ENCODE measurements at places on chromosomes 6 and 20. TPM values are rescaled to one million over a fixed set of nuclear protein-coding genes. Genes with fewer than 3 reads are reported as not detected.

DNA sequence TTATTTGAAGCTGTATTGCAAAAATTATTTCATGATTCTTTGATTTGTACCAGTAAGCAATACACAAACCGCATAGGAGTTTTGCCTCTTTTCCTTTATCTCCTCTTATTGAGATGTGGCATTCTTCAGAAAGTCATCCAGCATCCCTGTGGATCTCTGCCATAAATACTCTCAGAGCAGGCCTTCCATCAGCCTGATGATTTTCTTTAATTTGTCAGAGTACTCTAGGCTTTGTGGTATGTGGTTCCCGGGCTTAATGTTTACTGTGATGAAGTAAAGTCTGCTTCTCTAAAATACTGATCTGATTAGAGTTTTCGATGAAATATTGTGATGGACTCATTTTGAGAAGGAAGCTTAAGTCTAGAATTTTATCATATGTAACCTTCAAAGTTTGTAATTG lies 31.1 kb upstream of the SLC35D3 start:
- no peaks in the 10 kb centered on the region for H3K36me3 ChIP-seq
- no peak overlapping the region for H3K27ac ChIP-seq
- no peaks in the 10 kb centered on the region for H3K27me3 ChIP-seq
- H3K4me1 ChIP-seq, result peaks cover 5% of the 10 kb centered on the region

GRCh38 chr20:48904566-48905296 lies 16.8 kb upstream of the ARFGEF2 start:
- no peak overlapping the region for H3K4me3 ChIP-seq
- no peaks in the 10 kb centered on the region for H3K36me3 ChIP-seq
- no peak overlapping the region for H3K27ac ChIP-seq
- H3K27me3 ChIP-seq, result no peaks in the 10 kb centered on the region
- DNase-seq, result peak; percentile 39
- H3K4me1 ChIP-seq, result no peaks in the 10 kb centered on the region

DNA sequence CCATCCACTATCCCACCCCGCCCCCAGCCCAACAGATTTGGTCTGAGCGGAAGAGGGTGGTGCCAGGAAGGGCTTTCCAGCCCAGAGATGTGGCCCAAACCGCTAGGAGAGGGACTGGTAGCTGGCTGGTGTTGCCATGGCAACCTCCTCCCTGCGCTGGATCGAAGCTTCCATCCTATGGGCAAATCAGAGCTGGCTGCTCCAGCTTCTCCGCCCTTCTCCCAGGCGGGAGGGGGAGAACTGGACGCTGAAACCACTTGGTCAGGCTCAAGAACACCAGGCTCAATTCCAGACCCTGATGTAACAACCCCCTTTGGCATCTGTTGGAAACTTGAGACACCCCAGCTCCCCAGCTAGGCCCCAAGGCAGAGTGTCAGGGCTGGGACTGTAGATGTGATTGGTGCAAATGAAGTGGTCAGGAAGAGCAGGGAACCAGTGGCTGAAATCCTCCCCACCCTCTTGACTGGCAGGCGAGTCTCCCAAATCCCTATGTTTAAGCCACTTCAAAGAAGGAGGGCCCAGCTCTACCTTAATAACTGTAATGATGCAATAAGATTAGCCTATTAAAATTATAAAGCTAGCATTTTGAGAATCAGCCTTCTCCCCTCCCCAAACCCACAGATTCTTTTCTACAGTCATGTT lies 4.2 kb downstream of the RIMS4 start:
- H3K36me3 ChIP-seq, result no peaks in the 10 kb centered on the region
- DNase-seq, result no peak
- H3K27ac ChIP-seq, result no peak overlapping the region
- H3K4me3 ChIP-seq, result no peak overlapping the region
- H3K4me1 ChIP-seq, result no peaks in the 10 kb centered on the region

GRCh38 chr20:43450841-43451799 lies 6.6 kb upstream of the SRSF6 start:
- no peaks in the 10 kb centered on the region for H3K36me3 ChIP-seq
- peaks cover 10% of the 10 kb centered on the region for H3K4me1 ChIP-seq
- H3K4me3 ChIP-seq, result no peak overlapping the region
- H3K27me3 ChIP-seq, result no peaks in the 10 kb centered on the region
- no peak overlapping the region for H3K27ac ChIP-seq

Gene PKHD1
- total RNA-seq, result 0.04 TPM

DNA sequence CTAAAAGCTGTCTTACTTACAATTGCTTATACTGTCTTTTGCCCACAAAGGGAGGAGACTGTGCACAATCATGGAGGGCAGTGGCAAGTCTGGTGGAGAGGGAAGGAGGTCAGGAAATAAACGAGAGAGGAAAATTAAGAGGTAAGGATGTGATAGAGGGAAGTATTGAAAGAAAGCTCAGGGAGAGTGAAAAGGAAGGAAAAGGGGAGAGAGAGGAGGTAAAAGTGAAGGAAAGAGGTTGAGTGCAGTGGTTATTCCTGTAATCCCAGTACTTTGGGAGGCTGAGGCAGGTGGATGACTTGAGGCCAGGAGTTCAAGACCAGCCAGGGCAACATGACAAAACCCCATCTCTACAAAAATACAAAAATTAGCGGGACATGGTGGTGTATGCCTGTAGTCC lies 82.7 kb upstream of the EPB41L1 start:
- H3K36me3 ChIP-seq, result no peaks in the 10 kb centered on the region
- no peaks in the 10 kb centered on the region for H3K4me1 ChIP-seq

DNA sequence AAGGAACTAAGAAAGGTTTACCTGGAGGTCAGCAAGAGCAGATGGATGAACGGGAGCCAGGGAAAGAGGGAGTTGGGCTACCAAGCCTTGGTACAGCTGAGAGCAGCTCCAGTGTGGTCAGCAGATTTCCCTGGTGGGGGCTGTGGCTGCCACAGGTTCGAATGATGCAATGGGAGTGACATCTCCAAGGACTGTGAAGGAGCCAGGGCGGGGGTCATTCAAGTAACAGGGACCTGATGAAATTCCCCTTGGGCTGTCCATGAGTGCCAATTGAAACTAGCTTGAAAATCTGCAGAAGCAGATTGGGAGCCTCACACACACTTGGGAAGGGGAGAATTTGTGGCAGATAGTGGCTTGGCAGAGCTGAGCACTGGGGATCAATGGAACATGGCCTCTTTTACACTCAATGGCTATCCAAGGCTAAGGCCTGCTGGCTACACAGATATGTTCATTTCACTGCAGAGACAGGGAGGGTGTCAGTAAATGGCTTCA lies 247.0 kb upstream of the ECI2 start:
- no peaks in the 10 kb centered on the region for H3K36me3 ChIP-seq
- DNase-seq, result no peak
- H3K4me3 ChIP-seq, result no peak overlapping the region
- peaks cover 9% of the 10 kb centered on the region for H3K4me1 ChIP-seq
- H3K27ac ChIP-seq, result no peak overlapping the region
